ENCODE measurements at places on chromosomes 6 and 20.

DNA sequence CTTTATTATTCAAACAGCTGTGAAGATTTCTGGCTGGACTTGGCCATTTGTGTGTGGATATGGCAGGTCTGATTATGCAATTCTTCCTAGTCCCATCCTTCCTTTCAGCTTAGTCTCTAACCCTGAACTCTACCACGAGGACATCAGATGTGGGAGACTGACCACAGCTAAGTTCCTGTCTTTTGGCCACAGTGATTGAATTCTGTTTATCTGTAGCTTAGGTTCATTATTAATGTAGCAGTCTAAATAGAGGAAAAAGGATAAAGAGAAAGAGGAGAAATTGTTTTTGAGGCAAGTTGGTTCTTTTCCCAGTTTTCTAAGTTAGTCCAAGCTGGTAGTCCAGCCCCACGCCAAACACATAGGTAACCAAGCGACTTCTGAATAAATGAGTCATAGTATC, 598.9 kb downstream of the RFPL4B start:
- DNase-seq, result no peak

- DNase-seq, result no peak
These were observed 29.0 kb upstream of the DEK start for GRCh38 chr6:18293076-18293904.

- no peak for DNase-seq
These were observed 906 bp upstream of the BTN3A2 start for GRCh38 chr6:26363882-26364701.

DNA sequence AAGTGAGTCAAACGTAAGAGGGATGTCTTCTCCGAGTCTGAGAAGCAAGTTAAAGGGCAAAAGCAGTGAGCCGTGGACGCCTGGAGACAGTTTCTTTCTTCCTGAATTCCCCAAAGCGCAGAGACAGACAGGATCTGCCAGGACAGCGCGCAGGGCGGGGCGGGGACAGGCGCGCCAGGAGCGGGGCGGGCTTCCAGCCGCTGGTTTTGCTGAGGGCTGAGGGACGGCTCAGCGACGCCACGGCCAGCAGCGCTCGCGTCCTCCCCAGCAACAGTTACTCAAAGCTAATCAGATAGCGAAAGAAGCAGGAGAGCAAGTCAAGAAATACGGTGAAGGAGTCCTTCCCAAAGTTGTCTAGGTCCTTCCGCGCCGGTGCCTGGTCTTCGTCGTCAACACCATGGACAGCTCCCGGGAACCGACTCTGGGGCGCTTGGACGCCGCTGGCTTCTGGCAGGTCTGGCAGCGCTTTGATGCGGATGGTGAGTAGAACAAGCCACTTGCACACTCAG, at the start of gene SCGN:
Gene SCGN, plus strand, starts transcription at position 209 of the 509 bp plus-strand sequence. Its CDS starts 189 bp downstream, at position 398.
- DNase-seq, result no peak

DNA sequence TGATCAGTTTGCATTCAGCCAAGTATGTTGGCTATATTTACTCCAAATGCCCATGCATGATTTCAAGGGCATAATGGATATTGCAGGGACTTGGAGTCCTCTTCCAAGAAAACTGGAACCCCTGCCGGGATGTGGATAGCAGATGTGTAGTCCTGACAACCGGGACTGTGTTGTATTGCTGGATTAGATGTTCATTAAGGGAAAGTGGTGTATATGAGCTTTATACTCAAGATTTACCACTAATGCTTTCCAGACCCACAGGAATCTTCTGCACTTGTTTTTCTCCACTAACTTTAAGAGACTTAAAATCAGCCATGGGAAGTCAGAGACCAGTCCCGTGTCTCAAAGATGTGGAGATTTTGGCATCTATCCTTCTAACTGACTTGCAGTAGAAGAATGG, 770.9 kb downstream of the HDGFL1 start:
- DNase-seq, result no peak

- no peak for DNase-seq
These were observed 12.2 kb upstream of the AKIRIN2 start for GRCh38 chr6:87714093-87714842.

- DNase-seq, result no peak
These were observed 70.8 kb downstream of the NDUFAF5 start for GRCh38 chr20:13855613-13856012.

Data from stimulated activated CD4-positive, alpha-beta T cell treated with anti-CD3 and anti-CD28 coated beads, Interleukin-2, amount 100 ng/mL, for 4 hours (primary cell).